ENCODE measurements at places on chromosomes 6 and 20.

DNA sequence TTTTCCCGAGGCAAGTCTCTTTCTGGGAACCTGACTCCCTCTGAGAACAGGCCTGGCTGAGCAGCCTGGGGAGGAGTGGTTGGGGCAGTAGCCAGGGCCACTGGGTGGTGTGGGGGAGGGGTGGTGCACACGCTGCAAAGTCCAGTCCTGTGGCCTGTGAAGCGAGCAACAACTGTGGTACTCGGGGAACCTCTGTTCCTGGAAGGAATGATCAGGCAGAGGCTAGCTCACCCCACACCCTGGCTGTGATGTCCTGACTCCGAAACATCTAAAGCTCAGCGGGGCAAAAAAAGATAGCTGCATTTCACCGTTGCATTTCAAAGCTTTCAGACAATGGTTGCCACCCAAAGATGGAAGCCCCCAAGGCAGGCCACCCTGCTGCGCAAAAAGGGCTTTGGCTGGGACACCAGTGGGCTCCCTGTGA, 25.5 kb downstream of the PCK1 start:
- no peak for ATAC-seq

DNA sequence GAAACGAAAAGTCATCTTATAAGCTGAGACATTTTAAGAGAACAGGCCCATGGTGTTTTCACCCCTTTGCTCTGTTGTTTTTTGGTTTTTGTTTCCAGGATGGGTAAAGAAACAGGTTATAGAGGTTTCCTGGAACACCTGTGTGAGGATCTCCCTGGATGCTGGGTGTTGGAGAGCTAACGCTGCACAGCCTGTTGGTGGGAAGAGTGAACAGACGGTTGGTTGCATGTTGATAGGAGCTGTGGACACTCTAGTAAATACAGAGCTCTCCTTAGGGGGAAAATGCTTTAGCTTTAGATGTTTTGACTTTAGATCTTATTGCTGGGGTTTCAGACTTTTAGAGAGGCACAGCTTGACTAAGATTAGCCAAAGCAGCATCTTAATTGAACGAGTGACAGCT, 235.2 kb downstream of the SOX4 start:
- no peak for ATAC-seq

- no peak for ATAC-seq
These were observed 4.7 kb downstream of the PPP1R18 start for GRCh38 chr6:30681766-30682142.

GRCh38 chr6:135983718-135984343, 132.3 kb downstream of the PDE7B start:
- ATAC-seq, result no peak

DNA sequence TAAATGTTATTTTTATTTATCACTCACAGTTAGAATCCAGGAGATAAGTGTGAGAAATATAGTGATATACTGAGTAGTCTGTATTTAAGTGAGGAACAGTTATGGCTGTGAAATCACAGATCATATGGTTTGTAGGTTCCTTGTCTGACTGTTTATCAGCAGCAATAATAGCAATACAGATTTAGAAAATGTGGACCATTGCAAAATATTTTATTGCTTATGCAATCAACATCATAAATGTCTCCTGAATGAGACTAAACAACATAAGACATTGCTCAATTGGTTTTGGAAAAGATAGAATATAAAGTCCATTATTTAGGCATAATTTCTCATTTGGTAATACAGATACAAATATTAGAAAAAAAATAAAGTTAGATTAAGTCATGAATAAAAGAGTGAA, 43.7 kb downstream of the CCDC170 start:
- no peak for ATAC-seq

DNA sequence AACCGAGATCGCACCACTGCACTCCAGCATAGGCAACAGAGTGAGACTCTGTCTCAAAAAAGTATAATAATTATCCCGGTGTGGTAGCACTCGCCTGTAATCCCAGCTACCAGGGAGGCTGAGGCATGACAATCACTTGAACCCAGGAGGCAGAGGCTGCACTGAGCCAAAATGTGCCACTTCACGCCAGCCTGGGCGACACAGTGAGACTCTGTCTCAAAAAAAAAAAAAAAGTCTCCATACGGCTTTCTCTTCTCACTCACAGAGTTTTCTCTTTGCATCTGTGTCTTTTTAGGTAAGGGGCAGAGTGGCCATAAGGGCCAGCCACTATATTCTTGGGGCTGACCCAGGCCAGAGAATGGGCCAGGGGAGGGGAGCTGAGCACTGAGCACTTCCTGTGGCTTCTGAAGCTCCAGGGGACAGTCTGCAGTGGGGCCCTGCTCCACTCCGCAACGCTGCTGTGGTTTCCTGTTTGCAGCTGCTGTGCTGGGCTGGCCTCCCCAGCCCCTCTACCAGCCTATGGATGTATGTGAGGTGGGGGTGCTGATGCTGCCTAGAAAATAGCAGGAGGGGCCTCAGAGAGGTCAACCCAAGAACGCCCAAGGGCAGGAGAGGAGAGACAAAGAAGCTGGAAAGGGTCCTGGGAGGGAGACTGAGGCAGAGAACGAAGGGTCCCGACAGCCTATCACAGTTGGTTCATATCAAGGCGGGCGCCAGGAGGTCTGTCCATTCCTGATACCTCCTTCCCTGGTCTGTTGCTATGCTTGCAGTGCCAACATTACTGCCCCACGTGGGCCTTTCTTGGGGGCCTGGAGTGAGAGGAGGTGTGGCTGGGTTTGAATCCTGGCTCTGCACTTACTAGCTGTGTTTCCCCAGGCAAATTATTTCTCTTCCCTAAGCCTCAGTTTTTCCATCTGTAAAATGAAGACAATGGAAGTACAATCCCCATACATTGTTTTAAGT, 16.0 kb downstream of the SLA2 start:
- ATAC-seq, result peak; percentile 18

GRCh38 chr6:142417331-142417750, 115.5 kb downstream of the ADGRG6 start:
- ATAC-seq, result no peak

DNA sequence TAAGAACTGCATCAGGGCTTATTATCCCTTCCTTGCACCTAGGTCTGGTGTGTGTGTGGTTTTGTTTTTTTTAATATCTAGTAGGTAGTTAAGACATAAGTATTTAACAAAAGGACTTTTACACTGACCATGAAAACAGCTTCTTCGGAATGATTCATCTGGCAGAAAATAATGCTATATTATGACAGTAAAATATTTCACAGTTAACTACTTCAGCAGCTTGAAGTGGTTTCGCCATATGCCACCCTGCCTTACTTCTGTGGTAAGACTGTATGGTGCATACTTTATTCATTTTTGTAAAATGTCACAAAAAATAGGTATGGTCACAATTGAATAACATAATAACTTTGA, 858 bp upstream of the PTPRK start:
- ATAC-seq, result no peak

DNA sequence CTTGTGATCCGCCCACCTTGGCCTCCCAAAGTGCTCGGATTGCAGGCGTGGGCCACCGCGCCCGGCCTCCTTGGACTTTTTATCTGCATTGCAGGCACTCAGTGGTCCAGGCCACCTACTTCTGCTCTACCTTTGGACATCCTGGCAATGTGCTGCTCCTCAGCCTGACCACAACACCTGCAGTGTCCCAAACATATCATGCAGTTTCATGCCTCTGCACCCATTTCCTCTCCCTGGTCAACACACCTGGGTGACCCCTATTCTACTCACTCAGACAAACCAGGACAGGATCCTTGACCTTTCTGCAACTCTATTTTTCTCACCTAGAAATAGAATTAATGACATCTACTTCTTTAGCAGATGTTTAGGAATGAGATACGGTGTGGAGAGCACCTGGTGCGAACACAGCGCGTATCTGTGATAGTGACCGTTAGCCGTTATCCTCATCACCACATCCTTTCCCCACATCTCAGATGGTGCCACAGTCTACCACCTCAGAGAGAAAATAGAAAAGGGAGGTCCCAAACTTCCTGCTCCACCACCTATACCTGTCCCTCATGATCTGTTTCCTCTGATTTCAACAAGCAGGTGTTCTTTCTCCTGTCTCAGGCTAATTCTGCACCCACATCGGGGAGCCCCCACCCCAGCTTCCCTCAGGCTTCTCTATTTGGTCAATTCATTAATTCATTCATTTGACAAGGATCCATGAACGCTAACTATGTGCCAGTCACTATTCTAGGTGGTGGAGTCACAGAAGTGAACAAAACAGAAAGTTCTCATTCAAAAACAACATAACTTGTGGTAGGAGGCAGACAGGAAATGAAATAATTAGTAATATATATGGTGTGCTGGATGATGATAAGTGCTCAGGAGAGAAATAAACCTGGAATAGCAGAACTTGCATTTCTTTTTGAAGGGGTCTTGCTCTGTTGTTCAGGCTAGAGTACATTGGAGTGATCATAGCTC, 4.3 kb upstream of the BTN3A2 start:
- no peak for ATAC-seq

- no peak for ATAC-seq
These were observed 252.7 kb downstream of the SOD2 start for GRCh38 chr6:159440349-159440748.

DNA sequence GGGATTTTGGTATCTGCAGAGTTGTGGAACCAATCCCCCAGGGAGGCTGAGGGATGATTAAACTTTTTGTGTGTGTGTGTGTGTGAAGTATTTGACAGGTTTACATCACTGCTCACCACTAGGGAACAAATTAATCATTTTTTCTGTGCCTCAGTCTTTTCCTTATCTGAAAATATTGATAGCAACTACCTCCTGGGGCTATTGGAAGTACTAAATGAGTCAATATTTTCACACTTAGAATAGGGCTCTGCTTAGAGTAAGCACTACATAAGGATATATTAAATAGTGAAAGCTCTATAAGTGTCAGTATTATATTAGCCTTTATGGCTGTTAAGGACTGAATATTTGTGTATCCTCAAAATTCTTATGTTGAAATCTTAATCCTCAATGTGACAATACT, 155.2 kb upstream of the UST start:
- no peak for ATAC-seq

GRCh38 chr20:35000311-35000921, 44.7 kb downstream of the MYH7B start:
- ATAC-seq, result no peak

DNA sequence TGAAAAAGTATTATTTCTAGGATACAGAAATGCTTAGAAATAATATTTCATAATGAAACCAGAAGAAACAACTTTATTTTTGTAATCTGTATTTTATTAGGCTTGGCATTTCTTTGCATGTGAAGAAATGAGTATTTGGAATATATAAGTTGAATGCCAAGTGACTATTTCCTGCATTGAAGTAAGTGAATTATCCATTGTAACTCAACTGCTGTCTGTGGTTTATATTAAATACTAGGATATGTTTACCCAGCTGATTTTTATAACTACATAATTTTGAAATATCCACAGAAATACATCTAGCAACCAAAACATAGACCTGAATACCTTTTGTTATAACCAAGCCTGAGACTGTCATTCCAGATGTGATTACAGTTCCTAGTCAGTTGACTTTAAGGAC, 207.6 kb downstream of the THBS2 start:
- ATAC-seq, result no peak

DNA sequence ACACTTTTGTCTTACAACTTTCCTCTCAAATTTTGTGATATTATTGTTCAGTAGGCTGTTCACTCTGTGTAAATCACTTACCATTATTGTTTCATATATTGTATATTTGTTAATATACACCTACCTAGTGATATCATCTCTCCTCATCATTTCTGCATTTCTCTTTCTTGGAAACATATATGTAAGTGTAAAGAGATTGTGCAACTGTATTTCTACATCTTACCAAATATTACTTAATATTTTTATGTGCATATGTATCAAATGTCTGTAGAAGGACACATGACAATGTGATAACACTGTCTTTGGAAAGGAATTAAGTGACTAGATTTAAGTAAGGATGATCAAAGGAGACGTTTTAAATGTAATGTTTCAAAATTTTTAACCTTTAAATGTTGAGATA, 30.2 kb downstream of the ZNF322 start:
- ATAC-seq, result no peak

- peak; percentile 60 for ATAC-seq
These were observed 57.4 kb upstream of the FOXC1 start for GRCh38 chr6:1552296-1552761.

DNA sequence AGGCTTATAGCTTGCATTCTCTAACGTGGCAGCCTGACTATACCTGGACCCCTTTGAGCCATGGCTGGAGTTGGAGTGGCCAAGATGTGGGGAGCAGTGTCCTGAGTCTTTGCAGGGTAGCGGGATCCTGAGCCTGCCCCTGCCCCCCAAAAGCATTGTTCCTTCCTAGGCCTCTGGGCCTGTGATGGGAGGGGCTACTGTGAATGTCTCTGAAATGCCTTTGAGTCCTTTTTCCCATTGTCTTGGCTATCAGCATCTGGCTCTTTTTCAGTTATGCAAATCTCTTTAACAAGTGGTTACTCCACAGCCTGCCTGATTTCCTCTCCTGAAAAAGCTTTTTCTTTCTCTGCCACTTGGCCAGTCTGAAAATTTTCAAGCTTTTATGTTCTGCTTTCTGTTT, 17.0 kb upstream of the PRL start:
- ATAC-seq, result no peak

DNA sequence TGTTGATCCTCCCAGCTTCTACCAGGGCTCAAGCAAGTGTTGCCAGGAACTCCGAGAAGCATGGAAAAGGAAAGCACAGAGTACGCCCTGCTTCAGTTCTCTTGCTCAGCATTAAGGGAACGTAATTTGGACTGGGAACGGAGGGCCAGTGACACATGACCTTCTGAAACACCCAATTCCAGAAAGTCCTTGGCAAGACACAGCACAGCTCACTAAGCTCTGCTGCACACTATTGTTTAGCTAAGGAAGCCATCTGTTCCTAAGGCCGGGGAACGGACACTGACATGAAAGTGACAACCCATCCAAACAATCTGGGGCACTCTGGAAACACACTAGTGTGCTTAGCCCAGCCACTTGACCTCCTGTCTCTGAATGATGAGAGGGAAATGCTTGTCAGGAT, 56.9 kb upstream of the NXT1 start:
- peak; percentile 37 for ATAC-seq

- peak; percentile 62 for ATAC-seq
These were observed 108.4 kb upstream of the PRSS16 start for GRCh38 chr6:27138837-27139755.

DNA sequence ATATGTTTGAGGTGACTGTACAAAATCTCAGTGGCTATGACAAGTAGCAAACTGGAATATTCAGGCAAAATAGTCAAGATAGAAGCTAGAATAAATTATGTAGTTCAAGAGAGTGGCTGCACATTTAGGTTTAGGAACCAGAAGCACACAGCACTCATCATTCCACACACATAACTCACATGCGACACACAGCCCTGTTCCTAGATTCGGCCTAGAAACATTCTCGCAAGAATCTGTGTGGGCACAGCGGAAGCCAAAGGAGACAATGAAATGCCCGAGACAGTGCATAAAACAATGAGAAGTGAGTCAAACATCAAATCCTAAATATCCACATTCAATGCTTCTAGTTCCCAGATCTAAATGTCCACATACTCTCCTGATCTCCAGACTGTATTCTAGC, 9.5 kb upstream of the SUPT3H start:
- no peak for ATAC-seq

DNA sequence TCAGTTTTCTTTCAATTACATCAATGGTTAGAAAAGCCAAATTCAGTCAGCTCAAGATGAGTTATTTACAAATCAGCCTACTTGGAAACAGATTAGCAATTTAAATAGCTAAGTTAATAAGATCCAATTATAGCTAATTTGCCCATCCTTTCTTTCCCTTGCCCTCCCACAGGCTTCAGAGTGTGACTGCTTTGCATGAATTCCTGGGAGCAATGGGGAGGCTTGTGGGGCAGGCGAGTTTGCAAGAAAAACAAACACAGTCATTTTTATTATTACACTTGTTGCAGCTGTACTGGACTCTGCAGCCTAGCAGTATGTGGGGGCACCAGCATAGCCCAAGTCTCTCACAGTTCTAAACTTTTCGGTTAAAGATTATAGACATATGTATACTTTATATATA, 219.0 kb downstream of the NKAIN2 start:
- no peak for ATAC-seq

GRCh38 chr6:11164717-11165646, 53.5 kb upstream of the ERVFRD-1 start:
- ATAC-seq, result no peak

Measured in esophagus mucosa (tissue), 1 donor.